Anterior cingulate cortex (tissue), 58 donors: ENCODE measurements at places on chromosomes 4 and X.

DNA sequence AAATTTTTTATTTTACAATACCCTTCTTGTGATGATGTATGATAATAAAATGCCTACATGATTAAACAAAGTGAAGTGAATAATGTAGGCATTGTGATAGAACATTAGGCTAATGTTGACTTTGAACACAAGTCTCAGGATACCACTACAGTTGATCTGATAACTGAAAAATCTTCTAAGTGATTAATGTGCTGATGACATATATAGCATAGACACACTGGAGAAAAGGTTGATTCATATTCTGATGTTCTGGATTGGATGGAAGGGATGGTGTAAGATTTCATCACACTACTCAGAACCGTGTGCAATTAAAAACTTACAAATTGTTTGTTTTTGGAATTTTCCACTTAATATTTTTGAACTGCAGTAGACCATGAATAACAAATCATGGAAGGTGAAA, 738.5 kb downstream of the TECRL start:
- no peak for DNase-seq

DNA sequence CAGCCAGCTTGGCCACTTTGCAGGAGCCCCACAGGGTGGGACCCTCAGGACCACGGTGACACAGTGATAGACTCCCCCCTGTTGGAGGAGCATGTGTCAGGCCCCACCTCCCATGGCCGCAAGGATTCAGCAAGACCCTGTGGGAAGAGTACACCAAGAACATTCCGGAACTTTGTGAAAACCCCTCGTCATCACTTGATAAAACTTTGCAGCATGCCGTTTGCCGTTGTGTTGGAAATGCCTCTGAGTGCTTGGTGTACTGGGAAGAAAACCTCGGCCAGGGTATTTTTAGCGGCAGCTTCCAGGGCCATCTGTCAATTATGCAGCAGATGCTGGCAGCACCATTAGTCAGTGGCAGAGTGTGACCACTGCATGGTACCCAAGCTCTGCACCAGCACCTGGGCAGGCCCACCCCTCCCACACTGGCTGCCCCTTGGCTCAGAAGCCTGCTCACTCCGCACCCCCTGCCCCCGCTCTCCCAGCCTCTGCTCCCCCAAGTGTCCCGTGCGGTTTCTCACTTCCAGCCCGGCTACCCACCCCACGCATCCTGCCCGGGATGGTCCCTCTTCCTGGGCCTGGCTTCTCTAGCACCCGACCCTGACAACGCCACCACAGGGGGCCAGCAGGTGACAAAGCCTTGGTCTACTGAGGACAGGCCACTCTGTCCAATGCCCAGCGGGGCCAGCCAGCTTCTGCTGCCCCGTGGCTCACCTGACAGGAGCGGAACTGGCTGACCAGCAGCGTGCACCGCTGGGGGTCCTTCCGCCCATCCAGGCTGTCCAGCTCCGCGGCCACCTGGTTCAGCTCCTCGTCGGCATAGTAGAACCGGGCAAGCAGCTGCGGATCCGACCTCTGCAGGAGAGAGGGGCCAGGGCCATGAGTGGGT, 65.0 kb downstream of the ZFYVE28 start:
- peak; percentile 28 for DNase-seq

GRCh38 chr4:187179086-187180058, 455.7 kb upstream of the FAT1 start:
- DNase-seq: no peak

DNA sequence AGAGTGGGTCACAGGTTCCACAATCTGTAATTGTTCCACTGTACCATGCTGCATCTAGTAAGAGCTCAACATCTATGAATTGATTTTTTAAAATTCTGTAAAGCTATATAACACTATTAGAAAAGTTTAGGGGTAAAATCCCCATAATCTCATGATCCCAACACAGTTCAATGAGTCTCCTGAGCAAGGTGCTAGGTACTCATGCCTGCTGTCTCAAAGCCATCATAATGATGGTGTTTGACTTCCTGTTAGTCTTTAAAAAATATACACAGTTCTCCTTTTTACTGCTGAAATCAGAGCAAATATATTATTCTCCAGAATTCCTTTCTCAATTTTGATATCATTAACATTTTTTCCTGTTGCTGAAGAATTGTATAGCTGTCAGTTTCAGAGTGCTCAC, 55.9 kb downstream of the SH3BGRL start:
- DNase-seq: no peak

DNA sequence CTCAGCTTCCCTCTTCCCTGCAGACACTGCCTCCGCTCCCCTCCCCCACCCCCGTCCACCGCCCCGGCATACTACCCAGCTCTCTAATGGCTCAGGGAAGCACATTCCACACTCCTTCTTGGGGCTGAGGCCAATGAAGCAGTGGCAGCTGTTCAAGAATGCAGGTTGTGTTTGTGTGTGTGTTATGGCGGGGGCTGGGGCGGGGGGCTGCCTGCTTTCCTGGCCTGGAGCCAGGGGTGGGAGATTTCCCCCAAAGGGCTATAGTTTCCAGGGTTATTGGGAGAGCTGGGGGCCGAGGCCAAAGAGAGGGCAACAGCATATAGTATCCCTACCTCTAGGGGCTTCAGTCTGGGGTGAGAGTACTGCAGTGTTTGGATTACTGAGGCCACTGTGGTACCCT, 149.4 kb downstream of the EFNB1 start:
- no peak for DNase-seq

- no peak for DNase-seq
Observed at GRCh38 chr4:186554539-186554913, 841 bp downstream of the MTNR1A start.

DNA sequence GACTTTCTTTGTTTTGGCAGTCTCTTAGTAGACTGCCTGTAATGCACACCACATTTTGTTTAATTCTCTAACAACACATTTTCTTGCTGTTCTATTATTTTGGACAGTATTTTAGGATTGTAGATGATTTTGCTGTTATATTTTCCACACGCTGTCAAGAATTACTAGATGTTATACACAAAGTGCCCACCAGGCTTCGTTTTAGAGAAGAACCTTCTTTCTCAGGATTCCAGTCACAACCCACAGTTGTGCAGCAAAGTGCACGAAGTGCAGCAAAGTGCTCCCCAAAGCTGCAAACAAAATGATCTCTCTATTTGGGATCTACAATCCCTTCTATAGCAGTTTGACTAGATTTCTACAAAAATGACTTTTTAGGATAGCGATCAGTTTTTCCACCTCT, 2.4 kb downstream of the ZNF141 start:
- no peak for DNase-seq

DNA sequence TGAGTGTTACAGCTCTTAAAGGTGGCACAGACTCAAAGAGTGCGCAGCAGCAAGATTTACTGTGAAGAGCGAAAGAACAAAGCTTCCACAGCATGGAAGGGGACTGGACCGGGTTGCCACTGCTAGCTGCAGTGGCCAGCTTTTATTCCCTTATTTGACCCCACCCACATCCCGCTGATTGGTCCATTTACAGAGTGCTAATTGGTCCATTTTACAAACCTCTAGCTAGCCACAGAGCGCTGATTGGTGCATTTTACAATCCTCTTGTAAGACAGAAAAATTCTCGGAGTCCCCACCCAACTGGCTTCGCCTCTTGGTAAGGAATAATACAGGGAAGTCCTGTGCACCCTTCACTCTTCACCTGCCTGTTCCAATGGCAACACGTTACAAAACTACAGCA, 1.9 kb upstream of the SHROOM2 start:
- no peak for DNase-seq

DNA sequence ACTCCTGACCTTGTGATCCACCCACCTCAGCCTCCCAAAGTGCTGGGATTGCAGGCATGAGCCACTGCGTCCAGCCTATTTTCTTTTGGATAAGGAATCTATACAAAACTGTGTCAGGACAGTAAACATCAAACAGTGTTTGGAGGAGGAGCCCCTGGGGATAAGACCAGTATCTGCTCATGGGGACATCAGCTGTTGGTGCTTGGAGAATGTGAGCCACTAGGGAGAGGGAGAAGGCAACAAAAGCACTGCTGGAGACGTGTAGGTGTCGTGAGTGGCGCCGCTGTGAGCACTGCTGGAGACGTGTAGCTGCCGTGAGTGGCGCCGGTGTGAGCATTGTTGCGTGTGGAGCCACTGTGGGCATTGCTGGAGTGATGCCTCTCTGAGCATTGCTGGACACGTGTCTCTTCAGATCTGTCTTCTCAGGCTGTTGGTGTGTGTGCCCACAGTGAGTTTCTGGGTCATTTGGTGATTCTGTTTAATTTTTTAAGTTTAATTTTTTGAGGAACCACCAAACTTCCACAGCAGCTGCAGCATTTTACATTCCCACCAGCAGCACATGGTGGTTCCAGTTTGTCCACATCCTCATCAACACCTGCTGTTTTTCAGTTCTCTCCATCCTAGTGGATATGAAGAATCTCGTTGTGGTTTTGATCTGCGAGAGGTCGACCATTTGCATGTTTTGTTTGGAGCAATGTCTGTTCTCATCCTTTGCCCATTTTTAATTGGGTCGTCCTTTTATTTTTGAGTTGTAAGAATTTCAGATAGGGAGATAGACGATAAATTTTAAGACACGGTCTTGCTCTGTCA, 19.0 kb downstream of the DGKQ start:
- no peak for DNase-seq

- DNase-seq: no peak
Observed at GRCh38 chr4:106628586-106629267, 260.1 kb upstream of the GIMD1 start.

DNA sequence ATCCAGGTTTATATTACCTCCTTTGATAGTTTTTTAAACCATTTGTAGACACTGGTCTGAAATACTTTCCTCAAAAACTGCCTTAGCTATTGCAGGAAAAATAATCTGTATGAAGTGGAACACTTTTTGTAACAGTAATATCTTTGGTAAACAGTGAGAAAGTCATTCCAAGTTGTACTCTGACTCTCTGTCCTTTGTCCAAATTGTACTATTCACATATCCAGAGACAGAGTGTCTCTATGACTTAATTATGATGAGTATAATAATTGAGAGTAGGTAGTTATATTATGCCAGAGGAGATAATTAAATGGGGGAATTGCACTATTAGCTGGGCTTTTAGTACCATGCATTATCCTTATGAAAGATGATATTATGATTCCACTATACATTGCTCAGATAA, 112.6 kb upstream of the LCORL start:
- DNase-seq: no peak

DNA sequence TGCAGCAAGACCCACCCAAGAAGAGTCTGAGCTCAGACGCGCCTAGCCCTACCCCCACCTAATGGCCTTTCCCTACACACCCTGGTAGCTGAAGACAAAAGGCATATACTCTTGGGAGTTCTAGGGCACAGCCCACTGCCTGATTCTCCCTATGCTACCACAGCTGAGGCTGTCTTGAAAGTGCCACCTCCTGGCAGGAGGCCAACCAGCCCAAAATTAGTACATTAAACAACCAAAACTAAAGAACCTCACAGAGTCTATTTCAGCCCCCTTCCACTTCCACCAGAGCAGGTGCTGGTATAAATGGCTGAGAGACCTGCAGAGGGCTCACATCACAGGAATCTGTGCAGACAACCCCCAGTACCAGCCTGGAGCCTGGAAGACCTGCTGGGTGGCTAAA, 119.1 kb downstream of the HMGN5 start:
- DNase-seq: no peak

- no peak for DNase-seq
Observed at GRCh38 chr4:181345931-181346330, 897.3 kb upstream of the TENM3 start.

GRCh38 chr4:99811850-99812249, 4.8 kb upstream of the DAPP1 start:
- DNase-seq: no peak

GRCh38 chr4:22802876-22803275, 110.1 kb downstream of the GBA3 start:
- DNase-seq: no peak

- no peak for DNase-seq
Observed at GRCh38 chr4:7006411-7006810, 36.8 kb upstream of the TADA2B start.

- no peak for DNase-seq
Observed at GRCh38 chrX:97399400-97399799, 515.7 kb downstream of the RPA4 start.

GRCh38 chr4:52956691-52957090, 94.6 kb downstream of the RASL11B start:
- DNase-seq: no peak

GRCh38 chr4:30828264-30828926, 108.2 kb downstream of the PCDH7 start:
- DNase-seq: no peak

GRCh38 chrX:40172401-40173142, 74.8 kb upstream of the BCOR start:
- peak; percentile 34 for DNase-seq

DNA sequence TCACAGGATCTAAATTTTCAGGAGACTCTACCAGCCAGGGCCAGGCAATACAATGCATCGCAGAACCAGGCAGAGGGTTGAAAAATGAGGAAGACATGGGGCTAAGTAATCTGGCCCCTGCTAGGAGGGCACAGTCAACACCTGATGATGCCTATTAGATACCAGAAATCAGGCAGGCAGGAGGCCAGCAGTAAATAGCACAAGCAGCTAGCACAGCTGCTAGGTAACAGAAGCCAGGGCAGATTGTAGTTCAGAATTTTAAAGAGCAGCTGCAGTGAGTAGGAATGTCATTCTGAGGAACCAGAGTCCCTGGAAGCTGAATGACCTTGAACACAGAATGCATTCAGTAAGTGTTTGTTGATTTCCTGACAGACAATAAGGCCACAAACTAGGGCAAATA, 38.8 kb upstream of the TRPC5OS start:
- no peak for DNase-seq

- DNase-seq: no peak
Observed at GRCh38 chrX:150225266-150225665, 137.9 kb upstream of the MAMLD1 start.

- DNase-seq: no peak
Observed at GRCh38 chr4:168138143-168138542, 45.8 kb downstream of the ANXA10 start.

GRCh38 chr4:165006456-165006855, 25.3 kb upstream of the TRIM60 start:
- no peak for DNase-seq
